ENCODE measurements at places on chromosomes 3 and 15.

DNA sequence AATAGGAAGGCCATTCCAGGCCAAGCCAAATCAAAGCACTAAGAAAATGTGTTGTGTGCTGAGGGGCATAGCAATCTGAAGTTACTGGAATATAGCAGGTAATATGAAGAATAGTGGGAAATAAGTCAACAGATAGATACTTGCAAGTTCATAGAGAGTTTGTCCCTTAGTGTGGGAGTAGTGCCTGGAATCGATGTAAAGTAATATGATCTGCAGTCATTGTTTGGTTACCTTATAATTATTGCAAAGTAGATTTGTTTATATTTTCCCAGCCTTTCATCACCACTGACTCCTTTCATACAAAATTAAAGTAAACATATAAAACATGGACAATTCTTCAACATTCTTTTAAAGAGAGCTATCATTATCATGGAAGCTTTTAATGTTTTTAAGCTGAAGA, 420.9 kb upstream of the NECTIN3 start:
- DNase-seq, result no peak

- peak; percentile 72 for DNase-seq
Measured at GRCh38 chr3:195580744-195581443, 2.8 kb downstream of the APOD start.

DNA sequence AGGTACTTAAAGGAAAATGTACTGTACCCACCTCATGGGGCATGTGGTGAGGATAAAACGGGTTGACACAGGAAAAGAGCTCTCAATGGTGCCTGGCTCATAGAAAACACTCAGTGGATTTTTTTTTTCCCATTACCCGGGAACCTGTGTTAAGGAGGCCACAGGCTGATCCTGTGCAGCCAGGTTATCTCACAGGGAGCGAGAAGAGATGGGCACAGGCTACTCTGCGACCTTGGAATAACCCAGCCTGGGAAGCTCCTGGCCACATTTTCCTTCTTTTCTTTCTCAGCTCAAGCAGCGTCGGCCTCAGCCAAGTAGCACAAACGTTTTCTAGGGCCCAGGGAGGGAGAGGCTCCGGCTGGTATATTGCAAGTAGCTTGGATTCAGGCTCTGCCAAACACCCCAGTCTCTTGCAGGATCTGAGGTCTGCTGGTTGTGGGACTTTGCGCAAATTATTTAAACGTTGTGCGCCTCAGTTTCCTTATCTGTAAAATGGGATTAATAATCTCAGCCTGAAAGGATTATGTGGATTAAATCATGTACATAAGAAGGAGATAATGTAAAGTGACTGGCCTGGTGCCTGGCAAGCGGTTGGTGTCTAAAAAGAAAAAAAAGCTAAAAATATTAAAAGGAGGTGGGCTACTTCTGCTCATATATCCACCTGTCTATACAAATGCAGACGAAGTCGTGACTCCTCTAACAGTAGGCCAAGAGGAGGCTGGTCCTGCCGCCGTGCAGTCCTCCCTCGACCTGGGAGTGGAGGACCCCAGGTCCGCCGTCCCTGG, 2.2 kb downstream of the FURIN start:
- no peak for DNase-seq

DNA sequence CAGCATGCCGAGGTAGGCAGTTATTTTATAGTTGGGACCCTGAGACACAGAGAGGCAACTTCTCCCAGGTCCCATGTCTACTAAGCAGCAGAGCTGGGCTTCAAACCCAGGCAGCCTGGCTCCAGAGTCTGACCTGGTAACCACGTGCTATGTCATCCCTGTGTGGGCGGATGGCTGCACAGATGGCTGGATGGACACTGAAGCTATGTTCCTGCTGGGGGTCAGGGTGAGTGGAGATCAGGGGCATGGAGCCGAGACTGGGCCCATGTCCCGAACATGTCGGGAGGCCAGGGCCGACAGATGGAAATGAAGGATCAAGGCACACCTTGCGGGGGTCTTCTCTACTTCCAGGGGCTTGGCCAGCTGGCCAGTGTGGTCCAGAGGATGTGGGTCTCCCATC, 9.3 kb upstream of the FBLN2 start:
- DNase-seq, result no peak

GRCh38 chr3:16448639-16449070, 64.8 kb downstream of the RFTN1 start:
- DNase-seq, result peak; percentile 98

DNA sequence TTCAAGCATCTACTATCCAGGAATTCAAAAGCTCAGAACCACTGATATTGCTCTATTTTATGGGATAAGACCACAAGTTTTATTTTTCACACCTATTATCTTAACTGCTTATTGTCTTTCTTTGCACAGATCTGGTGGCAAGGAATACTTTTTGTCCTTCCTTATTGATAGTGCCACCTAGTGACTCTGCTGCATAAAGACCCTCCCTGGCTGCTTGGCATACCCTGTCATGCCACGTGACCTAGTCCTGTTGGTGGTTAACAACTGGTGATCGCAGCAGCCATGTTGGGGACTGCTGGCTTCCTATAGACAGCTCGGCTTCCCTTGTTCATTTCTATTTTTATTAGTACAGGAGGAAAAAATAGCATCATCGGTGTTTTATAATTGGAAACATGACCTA, 236.3 kb downstream of the MEX3B start:
- DNase-seq, result peak; percentile 4

DNA sequence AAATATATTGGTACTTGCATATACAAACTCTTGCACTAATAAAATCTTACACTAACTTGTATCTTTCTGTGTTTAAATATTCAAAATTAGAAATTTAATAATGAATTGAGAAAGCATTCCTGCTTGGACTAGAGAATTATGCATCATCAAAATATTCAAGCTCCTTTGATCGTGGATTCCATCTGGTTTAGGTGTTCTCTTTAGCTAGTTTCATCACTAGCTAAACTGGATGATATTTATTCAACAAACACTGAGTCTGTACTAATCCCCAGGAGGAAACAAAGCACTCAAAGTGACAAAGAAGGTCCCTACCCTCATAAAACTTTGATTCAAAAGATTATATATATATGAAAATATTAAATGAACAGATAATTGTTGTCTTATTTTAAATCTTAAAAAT, 1360.9 kb upstream of the ALCAM start:
- DNase-seq, result no peak

GRCh38 chr3:166444756-166445155, 607.5 kb upstream of the BCHE start:
- DNase-seq, result no peak

Data from AG10803 (cell line).